ENCODE measurements at places on chromosomes 13 and 19.

GRCh38 chr13:36192166-36192565 lies 22.2 kb downstream of the SOHLH2 start:
- no peak for DNase-seq

GRCh38 chr19:34507414-34508067 lies 26.0 kb downstream of the WTIP start:
- DNase-seq = no peak

GRCh38 chr19:6394831-6395230 lies 1.9 kb upstream of the GTF2F1 start:
- no peak for DNase-seq

GRCh38 chr13:26821672-26822071 lies 61.1 kb upstream of the GPR12 start:
- peak; percentile 40 for DNase-seq

DNA sequence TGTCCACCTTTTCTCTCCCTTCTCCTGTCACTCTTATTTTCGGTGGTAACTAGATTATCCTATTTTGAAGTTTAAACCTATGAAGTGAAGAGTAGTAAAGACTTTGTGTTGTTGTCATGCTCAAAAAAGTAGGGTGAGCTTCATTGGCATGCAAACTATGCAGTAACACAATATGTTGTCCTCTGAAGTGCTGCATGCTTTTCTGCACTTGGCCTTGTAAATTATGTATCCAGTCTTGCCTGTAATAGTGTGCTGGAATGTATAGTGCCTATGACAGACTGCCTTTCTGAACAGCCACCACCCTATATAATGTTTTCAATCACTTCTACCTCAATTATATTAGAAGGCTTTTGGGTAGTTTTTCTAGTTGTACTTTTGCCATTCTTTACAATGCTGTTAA lies 1198.2 kb upstream of the PCDH20 start:
- DNase-seq = no peak

- DNase-seq = no peak
These were observed 7.5 kb downstream of the ARL11 start for GRCh38 chr13:49635599-49636433.

- DNase-seq = no peak
These were observed 544.6 kb downstream of the GPC6 start for GRCh38 chr13:93771227-93771626.

DNA sequence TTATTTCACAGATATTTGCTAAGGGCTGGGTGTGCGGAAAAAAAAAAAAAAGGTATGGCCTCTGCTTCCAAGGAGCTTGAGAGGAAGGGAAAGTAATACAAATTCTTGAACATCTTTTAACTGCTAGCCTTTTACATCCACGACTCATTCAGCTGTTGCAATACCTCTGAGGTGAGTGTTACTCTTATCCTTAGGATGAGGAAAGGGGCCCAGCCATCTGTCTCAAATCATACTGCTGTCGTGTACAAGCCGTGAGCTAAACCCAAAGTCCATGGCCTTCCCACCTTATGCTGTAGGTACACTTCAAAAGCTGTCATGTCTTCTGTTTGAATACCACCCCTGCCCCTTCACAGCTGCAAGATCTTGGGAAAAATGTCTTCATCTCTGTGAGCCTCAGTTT lies 146.8 kb downstream of the KCNRG start:
- no peak for DNase-seq

DNA sequence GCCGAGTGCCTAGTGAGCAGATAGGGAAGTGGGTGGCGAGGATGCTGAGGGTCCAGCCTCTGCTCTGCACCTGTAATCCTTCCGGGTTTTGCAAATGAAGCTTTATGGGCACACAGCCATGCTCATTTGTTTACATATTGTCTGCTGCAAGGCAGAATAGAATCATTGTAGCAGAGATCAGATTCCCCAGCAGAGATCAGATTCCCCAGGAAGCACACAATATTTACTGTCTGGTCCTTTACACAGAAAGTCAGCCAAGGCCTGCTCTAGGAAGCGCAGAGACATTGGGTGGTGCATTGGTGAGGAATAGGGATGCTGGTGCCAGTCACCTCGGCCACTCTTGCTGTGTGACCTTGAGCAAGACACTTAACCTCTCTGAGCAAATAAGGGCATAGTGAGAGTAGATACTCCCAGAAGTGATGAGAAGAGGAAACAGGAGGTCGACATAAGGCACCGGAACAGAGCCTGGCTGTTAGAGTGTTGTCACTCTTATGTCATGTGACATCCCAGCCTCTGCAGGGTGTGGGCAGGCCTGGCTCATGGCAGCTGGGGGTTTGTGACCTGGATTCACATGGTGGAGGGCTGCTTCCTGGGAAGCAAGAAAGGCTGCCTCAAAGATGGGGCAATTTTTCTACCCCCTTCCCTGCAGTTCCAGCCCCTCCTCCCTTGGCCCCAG lies 25.6 kb downstream of the CARM1 start:
- DNase-seq = no peak

- no peak for DNase-seq
These were observed 22.6 kb downstream of the NOSIP start for GRCh38 chr19:49557641-49558325.

GRCh38 chr13:103615771-103616170 lies 549.6 kb upstream of the SLC10A2 start:
- DNase-seq = no peak

DNA sequence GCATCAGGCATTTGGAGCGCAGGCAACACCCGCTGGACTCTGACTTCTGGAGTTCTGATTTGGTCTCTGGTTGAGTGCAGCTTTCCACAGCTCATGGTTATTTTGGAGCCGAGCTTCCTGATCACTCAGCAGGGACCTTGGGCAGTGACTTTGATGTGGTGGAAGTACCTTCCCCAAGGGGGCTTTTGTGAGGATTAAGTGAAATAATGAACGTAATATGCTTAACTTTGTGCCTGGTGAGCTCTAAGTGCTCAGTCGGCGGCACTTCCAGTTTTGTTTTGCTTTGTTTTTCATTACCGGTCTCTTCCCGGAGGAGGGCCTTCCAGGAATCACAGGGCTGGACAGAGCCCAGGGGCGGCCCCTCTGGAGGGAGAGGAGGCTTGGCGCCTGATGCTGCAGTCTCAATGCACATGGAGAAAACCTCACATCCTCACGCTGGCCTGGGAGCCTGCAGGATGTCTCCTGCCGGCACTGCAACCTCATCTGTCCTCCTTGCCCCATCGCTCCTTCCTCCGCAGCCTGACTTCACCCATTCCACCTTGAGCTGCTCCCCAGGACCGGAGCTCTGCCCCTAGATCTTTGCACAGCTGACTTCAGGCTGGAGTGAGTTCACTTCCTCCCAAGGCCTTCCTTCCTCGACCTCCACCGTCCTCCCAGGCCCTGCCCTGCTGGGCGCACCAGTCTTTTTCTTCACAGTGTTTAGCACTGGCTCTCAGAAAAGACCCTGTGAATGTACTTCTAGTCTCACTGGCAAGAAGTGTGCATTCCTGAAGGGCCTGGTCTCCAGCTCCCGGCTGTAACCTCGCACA lies 1.5 kb downstream of the PLEKHF1 start:
- no peak for DNase-seq

DNA sequence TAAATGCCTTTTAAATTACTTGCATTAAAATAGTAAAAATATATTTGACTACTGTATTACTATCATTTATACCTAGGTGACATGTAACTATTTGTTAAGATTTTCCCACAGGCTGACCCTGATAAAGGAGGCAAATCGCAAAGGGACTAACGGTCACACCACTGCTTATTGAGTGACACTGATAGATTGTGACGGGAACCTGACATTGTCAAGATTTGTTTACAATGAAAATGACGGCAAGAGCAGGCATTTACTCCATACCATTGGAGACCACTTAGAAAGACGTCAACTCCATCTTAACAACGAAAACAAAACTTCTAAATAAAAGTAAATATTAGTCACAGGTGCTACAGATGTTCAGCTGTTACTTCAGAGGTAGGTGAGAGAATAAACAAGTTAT lies 289.0 kb downstream of the DACH1 start:
- no peak for DNase-seq

All from coronary artery (tissue), 2 donors.